ENCODE measurements at places on chromosomes 7 and 10. TPM values are rescaled to one million over a fixed set of nuclear protein-coding genes. Genes with fewer than 3 reads are reported as not detected.

Gene AHR
- 76.7 TPM for total RNA-seq

- DNase-seq, result no peak
These were observed 578.5 kb downstream of the SH2D4B start for GRCh38 chr10:81116201-81116600.

DNA sequence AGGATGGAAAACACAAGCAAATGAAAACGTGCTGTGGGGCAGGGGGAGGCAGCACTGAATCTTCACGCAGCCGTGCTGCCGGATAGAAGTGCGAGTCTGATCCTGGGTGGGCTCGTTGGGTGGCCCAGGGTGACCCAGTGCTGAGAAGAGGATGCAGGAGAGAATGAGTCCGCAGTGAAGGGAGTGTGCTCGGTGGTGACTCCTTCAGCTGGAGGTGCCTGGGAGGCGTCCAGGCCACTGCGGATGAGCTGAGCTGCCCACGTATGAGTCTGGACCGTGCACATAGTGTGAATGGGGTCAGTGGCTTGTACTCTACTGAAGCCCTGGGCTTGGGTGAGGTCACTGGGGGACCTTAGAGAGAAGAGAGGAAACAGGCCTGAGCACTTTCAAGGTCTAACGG lies 190.0 kb upstream of the MGMT start:
- no peak for DNase-seq

DNA sequence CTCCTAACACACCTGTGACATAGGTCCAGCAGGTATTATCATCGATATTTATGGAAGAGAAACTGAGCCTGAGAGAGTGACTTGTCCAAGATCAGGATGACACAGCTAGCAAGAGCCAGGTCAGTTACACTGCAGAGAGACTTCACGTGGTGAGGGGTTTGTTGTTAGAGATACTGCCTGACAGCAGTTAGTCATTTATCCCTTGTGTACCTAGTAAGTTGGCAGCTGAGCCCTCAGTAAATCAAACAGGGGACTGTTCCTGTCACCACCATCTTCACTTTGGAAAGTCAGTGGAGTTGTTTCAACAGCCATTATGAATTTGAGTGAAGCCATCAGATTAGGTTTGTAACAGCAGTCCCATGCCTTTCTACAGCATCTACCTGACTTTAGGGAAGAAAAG lies 87.5 kb upstream of the GATA3 start:
- DNase-seq, result no peak

GRCh38 chr10:92727550-92727949 lies 37.8 kb downstream of the HHEX start:
- DNase-seq, result no peak

Data from hematopoietic multipotent progenitor cell (in vitro differentiated cells).